ENCODE measurements at places on chromosomes 2 and 18.

GRCh38 chr2:88187038-88187676 is 17.0 kb downstream of the THNSL2 start:
- DNase-seq, result no peak

DNA sequence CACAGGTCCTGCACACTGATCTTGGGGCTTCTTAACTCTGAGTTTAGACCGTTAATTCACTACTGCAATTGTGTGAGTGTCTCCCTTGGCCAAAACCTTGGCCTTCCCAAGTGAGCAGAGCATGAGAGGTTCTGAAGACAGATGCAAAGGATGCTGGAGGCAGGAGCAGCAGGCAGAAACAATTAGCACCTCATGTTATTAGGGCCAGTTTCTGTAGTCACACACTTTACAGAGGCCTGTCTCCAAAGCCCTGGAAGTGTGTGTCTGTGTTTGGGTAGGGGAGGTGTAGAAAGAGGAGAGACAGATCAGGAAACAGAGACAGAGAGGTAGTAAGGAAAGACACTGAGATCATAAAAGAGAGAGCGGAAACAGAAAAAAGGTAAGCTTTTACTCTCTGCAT is 533.8 kb downstream of the TMEM182 start:
- no peak for DNase-seq

- no peak for DNase-seq
These were observed 46.4 kb upstream of the SELENOI start for GRCh38 chr2:26299471-26300101.

GRCh38 chr2:46315103-46315890 is 18.1 kb downstream of the EPAS1 start:
- DNase-seq, result no peak

DNA sequence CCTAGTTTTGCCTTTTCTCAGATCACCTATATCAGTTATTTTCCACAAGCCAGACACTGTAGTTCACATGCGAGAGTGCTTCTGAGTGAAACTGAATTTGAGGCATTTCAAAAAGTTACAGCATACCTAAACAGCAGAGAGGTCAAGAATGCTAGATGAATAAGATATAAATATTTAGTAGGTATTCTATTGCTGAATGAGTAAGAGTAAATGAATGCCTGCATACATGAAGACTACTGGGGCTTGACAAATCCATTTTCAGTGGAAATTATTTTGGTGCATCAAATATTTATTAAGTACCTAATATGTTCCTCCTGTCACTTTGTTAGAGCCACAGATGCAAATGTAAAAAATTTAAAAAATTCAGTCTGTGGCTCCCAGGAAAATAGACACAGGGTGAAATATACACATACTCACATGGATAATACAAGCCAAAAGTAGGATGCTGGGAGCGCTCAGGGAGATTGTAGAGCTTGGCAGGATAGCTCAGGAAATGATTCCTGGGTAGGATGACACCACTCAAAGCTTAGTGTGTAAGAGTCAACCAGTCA is 27.6 kb upstream of the CDC42EP3 start:
- no peak for DNase-seq

- DNase-seq, result no peak
These were observed 318.4 kb downstream of the AGAP1 start for GRCh38 chr2:235812185-235812665.

DNA sequence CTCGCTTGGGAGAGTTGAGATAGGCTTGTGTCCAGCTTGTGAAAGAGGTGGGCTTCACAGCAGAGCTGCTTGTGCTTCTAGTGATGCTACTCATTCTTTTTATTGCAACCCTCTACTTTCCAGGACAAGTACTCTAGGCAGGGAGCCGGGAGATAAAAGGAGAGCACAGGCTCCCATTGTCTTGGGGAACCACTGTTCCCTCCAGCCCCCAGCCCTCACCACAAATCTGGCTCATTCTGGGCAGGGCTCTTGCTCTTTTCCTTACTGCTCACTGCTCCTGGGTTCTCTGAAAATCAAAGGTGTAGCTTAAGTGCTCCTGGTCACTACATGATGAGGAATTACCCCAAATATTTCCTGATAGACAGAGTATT is 81.4 kb downstream of the CABYR start:
- DNase-seq, result no peak

GRCh38 chr2:201880993-201881611 is 74.8 kb downstream of the CDK15 start:
- DNase-seq, result no peak

GRCh38 chr2:236612737-236613136 is 43.1 kb downstream of the ACKR3 start:
- no peak for DNase-seq

DNA sequence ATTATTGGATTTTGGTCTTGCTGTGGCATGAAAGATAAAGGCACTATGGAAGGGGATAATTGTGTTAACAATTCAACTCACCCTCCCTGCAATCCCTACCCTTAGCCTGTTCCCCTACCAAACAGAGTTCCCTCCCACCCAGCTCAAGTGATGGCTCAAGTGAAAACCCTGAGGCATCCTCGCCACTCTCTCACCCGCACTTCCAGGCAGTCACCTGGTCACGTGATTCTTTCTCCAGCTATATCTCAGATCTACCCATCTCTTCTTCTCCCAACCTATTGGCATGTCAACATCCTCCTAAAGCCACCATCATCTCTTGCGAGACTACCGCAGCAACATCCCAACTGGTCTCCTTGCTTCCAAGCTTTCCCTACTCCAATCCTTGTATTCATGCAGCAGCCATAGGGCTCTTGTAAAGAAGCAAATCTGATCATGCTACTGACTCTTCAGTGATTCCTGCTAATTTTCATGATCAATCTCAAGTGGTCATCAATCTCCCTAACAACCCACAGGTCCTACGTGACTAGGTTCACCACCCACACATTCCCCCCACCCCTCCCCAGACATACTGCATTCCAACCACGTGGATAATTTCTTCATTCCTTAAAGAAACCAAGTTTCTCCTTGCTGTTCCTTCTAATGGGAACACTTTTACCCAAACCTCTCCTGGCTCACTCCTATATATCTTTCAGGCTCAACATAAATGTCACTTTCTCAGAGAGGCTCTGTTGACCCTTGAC is 66.7 kb downstream of the MBD2 start:
- no peak for DNase-seq

- no peak for DNase-seq
These were observed 416.8 kb upstream of the HS6ST1 start for GRCh38 chr2:128735296-128735960.

Data from stimulated activated CD8-positive, alpha-beta memory T cell treated with anti-CD3 and anti-CD28 coated beads, Interleukin-7, amount 100 ng/mL, for 1 hour (primary cell).